ENCODE measurements at places on chromosomes 3 and 15.

DNA sequence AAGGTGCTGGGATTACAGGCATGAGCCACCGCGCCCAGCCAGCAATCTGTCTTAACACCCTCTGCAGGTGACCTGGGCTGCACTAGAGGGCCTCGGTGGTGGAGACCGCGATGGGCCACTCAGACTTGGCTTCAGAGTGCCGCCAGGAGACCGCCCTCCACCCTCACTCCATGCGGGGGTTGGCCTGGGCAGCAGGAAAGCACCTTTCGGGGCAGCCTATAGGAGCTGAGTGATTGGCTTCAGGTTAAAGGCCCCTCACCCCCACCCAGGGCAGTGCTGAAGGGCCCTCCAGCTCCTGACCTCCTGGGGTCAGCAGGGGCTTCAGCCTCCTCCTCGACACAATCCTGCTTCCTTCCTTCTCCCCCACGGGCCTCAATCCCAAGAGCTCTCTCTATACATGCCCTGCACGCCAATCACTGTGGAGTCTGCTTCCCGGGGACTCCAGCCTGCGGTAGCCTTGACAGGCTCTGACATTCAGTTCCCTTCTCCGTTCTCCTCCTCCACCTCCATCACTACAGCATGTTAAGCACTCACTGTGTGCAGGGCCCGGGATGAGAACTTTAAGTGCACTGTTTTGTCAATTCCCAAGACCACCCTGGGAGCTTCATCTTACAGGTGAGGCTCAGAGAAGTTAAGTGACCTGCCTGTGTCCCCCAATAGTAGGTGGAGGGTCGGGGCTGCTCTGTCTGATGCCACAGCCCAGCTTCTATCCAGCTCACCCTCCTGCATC, 225.3 kb downstream of the XXYLT1 start:
- no peak for DNase-seq

DNA sequence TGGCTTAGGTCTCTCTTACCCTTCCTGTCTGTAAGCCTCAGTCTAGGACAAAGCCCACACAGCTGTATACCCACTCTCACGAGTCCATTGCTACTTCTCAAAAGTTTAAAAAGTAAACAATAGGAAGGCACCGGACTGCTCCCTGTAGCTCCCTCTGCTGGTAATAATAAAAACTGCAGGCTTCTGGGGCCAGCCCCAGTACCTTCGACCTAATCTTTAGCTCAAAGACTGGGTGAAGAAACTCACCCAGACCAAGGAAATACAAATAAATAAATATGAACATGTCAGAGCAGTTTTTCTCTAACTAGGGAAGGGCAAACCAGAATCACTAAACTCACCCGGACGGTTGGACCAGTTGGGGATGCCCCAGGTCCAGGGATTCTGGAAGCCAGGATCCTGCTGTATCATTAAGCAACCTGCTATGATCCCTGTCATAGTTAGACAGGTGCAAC, 5.0 kb downstream of the FAM219B start:
- DNase-seq: peak; percentile 32

GRCh38 chr15:98764291-98764690, 116.0 kb downstream of the IGF1R start:
- no peak for DNase-seq

- DNase-seq: no peak
These were observed 482.1 kb downstream of the OCA2 start for GRCh38 chr15:27617013-27617412.

DNA sequence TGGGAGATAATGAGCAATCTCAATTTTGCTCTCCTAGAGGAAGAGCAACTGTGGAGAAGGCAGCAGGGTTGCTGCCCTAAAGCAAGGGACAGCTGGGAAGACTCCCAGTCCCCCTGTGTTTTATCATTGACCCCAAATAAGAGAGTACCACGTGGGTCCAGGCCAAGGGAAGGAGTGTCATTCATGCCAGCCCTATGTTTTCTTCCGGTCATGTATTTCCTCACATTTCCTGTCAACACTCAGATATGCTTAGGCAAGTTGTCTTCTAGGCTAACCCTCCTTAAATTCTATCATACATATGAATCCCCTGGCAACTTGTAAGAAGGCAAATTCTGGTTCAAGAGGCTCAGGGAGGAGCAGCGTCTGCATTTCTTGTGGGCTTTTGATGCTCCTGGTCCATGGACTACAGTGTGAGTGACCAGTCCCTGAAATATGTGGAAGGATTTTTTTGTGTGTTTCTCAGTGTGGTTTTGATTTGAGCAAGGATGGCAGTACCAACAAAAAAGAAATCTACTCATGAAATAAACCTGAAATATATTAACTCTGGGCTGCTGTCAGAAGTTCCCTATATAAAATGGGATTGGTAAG, 31.9 kb upstream of the RPP14 start:
- no peak for DNase-seq

DNA sequence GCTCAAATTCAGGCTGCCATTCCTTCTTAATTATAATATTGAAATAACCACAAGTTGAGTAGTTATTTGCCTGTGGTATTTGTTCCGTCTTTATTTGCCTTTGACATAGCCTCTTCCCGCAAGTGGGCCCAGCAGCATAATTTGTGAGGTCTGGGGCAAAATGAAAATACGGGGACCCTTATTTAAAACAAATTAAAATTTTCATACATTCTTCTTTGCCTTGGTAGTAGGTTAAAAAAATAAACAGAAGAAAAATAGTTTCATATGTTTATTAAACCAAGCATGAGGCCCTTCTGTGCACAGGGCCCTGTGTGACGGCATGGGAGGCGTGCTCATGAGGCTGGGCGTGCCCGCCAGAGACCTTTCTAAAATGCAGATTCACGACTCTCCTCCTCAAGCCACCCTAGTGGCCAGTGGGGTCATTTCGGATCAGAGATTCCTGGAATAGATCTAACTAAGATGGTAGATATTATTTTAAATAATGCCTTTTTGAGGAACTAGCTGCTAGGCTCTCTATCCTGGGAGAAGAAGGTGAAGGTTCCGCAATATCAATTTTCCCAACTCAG, 35.4 kb downstream of the MASP1 start:
- DNase-seq: no peak

DNA sequence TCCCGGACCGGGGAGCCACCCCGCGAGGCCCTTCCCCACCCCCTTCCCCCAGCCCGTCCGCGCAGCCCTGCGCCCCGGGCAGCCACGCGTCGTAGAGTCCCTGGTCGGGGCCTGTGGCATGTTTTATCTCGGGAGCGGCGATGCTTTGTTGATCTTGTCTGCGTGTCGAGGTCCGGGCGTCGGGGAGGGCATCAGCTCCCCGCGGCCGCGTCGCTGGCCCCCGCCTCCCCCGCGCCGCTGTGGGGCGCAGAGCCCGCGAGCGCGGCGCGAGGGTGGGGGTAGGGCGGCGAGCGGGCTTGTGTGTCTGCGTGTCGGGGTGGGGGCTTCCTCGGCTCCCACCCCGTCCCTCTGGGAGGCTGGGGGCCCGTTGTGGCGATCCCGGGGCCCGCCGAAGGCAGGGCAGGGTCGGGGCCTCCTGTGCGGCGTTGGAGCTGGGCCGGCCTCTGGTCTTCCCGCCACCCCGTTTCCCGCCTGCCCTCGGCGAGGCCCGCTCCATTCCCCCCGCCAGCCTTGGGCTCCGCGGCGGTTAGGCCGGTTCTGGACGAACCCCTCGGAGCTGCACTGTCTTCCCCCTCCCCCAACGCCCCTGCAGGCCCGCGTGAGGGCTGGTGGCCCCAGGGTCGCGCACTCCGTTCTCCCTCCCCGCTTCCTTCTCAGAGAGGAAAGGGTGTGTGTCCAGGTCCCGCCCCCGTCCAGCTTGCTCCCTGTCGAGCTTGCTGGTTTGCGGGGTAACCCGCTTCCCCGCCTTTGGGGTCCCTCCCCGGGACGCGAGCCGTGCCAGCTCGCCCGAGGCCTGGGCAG, 695 bp downstream of the GMPS start:
- peak; percentile 87 for DNase-seq
